Trophoblast cell (in vitro differentiated cells and primary cell): ENCODE measurements at places on chromosomes 4 and X.

DNA sequence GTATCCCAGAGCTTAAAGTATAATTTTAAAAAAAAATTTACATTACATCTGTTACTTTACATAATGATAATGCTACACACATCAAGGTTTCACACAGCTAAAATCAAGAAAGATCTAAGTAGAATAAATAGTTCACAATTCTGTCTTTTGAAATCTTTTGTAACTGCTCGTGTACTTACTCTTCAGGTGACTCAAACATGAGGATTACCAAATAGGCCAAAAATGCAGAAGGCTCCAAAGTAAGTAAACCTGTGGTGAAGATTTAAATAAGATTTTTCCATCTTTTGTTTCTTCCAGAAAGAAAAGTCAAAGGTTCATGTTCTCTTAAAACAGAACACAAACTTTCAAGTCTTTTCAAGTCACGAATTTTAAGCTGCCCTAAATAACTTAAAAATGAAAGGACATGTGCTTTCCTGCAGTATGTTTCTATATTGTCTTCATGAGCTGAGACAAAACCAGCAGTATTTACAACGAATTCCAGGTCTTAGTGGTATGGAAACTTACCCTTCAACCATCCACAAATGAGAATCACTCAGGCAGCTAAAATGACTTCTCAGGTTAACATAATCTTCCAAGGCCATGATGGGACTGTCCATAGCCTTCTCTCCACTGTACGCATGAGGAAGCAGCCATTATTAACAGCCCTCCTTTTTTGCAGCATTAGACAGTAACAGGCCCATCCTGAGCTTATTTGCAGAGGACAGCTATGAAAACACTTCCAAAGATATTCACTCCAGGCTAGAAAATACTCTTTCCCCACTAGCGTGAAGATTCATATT lies 172.8 kb upstream of the EDNRA start:
- peak; percentile 39 for DNase-seq

- DNase-seq = no peak
Measured at GRCh38 chrX:23993012-23993633, 33.9 kb downstream of the KLHL15 start.

GRCh38 chr4:10117359-10118047 lies 904 bp upstream of the WDR1 start:
- DNase-seq = peak; percentile 57

GRCh38 chr4:180219080-180219479 lies 2024.1 kb upstream of the TENM3 start:
- DNase-seq = no peak

GRCh38 chrX:152170621-152171020 lies 32.2 kb upstream of the MAGEA10 start:
- no peak for DNase-seq

GRCh38 chrX:37787423-37787869 lies 7.6 kb downstream of the CYBB start:
- DNase-seq = peak; percentile 9

- no peak for DNase-seq
Measured at GRCh38 chr4:5631352-5632065, 76.8 kb downstream of the EVC2 start.

DNA sequence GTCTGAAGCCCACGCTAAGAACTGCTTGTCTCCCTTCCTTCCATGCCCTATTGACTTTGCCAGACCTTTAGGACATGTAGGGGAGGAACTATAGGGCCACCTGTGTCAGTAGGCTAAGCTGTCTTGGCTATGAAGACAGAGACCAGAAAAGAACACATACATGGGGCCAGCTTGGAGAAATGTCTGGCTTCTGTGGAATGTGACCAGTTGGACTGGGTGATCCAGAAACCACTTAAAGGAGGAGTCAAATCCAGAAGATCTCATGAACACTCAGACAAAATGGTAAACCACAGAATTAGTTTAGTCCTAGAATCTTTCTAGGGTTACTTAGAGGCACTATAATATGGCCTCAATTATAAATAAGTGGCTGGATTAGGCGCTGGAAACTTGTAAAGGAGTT lies 42.0 kb downstream of the PHKA2 start:
- DNase-seq = peak; percentile 52

DNA sequence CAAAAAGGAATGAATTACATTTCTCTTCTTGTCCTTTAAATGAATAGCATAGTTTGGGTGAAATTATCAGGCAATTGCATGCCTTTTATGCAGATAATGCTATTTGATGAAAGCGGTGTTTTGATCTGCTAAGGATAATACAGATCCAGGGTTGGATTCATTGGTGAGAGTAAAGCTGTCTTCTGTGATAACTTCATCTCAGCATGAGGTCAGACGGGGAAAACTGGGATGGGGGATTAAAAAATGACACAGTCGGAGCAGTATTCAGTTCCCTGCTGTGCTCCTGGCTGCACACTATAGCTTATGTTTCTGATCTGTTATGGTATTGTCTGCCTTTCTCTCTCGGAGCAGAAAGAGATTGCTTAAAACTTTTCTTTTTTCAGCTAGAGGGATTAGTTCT lies 105.9 kb upstream of the TENM3 start:
- DNase-seq = no peak
